ENCODE measurements at places on chromosomes 7 and 10.

DNA sequence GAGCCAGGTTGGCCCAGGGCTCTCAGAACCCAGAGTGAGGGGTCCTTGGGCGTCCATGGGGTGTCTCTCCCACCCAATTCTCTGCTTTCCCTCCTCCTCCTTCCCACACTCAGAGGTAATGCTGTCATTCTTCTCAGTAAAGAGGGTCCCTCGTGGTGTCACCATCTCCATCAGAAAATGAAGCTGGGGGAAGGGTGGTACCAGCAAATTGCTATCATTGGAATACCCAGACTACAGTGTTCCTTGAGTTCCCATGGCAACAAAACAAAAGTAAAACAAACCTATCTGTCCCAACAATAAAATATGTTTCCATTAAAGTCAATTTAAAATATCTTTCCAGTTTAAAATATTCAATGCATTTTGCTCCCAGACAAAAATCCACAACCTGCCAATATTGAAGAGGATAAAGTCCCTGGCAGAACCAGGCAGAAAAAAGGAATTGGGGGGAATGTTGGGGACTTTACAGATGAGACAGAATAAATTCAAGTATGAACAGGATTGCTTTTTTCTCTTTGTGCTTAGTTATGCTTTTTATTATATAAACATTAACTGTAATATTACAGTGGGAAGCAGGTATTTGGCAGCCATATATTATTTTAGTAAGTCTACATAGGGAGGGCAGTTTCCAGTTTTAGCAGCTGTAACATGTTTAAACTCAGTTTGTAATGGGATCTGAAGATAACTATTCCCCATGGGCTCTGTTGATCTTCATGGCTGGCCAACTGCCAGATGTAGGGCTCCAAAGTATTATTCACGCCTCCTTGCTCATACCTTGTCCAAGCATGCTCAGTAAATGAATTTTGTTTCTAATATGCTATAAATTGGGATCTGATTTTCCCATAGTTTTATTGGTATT lies 182.1 kb downstream of the ARID5B start:
- DNase-seq = no peak

GRCh38 chr10:128437786-128438345 lies 311.6 kb upstream of the MKI67 start:
- no peak for DNase-seq

DNA sequence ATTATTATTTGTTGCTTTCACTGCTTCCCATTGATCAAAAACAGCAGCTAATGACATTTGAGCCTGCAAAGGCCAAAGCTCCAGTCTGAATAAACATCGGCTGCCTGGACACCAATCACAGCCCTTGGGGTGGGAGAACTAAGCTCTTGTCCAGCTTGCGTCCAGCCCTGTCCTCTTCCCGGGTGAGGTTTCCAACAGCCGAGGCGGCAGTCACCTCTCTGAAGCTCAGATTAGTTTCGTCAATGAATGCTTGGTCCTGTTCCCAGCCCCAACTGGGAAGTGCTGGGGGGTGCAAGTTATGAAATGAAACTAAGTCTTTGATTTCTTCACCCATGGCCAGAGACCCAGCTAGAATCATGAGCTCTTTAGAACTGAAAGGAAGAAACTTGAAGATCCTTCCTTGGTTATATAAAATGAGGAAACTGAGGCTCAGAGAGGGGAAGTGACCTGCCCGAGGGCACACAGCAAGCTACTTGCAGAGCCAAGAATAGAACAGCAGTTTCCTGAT lies 114.0 kb upstream of the TCF7L2 start:
- no peak for DNase-seq

- DNase-seq = no peak
Observed at GRCh38 chr7:85521108-85521694, 334.3 kb upstream of the SEMA3D start.

DNA sequence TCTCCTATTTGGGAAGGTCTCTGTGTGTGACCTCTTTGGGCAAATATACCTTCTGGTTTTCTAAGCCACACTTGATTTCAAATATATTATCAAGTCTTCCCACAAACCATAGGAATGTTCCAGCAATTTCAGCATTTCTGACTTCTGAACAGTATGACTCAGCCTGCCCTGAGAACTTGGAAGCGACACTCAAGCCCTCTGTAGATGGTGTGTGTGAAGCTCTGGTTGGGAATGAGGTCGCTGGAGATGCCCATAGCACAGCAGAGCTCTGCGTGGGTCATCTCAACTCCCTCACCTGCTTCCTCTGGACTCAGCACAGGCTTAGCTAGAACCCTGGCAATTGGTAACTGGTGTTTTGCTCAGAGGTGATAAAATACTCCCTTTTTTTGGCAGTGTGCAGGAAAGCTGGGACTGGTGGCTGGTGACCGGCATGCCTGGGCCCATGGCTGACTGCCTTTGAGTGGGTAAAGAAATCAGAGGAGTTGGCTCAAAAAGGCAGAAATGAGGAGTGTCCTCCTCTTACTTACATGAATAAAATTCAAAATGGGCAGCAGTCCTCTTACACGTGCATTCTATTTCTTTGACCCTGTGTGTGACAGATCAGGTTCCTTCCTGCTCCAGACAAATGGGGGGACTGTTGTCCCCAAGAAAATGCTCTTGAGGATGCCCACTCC lies 87.5 kb upstream of the NRP1 start:
- DNase-seq = no peak

GRCh38 chr10:87503401-87503800 lies 1.3 kb upstream of the MINPP1 start:
- DNase-seq = no peak

Measured in effector memory CD8-positive, alpha-beta T cell (primary cell).